ENCODE measurements at places on chromosomes 7 and 10.
A peak's percentile ranks its signal among the peaks of the same experiment; 100 is the strongest.

DNA sequence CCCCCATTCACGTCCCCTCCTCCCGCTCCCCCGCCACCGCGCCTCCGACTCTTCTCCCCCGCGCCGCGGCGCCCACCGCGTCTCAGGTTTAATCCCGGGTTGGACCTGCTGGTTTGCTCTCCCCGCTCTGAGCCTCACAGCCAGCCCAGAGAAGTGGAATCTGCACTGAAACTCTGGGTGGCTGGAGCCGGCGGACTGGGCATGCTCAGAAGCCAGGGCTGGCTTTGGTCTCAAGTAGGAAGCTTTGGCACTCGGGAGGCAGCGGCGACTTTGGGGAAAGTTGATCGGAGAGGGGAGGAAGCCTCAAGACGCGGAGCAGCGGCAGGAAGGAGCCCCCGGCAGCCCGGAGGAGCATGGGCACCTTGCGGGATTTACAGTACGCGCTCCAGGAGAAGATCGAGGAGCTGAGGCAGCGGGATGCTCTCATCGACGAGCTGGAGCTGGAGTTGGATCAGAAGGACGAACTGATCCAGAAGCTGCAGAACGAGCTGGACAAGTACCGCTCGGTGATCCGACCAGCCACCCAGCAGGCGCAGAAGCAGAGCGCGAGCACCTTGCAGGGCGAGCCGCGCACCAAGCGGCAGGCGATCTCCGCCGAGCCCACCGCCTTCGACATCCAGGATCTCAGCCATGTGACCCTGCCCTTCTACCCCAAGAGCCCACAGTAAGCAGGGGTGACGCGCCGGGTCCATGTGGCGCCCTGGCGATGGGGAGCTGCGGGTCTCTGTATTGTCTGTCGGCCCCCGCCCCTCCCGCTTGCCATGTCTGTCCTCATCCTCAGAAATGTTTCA, at the start of gene PRKG1:
TSS of gene PRKG1 (plus strand) at position 250 of the 791 bp plus-strand sequence.
- peak; percentile 70 for DNase-seq

DNA sequence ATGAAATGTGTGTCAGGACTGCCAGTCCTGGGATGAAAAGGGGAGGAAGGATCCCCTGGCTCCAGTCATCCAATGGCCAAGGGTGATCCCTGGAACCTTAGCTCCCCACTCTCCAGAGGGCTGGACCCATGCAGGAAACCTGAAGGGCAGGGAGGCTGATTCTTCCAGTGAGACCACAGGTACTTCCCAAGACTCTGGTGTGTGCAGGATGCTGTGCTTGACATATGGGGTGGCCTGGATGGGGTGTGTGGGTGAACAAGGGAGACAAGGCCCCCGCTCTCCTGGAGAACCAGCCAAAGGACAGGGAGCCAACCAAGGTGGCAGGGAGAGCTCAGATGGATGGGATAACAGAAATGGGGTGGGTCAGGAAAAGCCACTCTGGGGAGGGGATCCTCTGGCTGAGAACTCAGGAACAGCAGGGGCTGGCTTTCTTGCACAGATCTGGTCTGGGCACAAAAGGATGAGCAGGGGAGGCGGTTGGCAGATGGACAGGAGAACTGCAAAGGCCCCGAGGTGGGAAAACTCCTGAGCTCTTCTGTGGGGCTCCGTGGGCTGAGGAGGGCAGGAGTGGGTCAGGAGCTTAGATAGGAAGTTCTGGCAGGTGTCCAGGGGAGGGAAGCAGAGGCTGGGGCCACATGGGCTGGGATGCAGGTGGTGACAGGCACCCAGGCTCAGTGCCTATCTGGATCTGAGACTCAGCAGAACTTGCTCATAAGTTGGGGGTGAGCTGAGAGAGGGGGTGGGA, 100.6 kb downstream of the ARHGAP22 start:
- no peak for DNase-seq

DNA sequence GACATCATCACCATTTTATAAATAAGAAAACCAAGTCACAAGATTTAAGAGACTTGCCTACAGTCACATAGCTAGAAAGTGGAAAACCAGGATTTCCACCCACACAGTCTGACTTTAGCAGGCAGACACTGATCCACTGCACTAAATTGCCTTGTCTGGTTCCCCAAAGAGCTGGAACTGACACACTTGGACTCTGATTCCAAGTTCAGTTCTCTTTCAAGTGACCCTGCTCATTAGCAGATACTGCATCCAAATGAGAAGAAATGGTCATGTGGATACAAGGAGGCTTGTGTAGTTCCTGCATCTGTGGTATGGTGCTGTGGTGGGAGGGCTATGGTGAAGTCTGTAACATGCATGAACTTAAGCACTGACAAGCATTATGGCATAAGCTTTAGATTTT, 180.1 kb upstream of the MKLN1 start:
- no peak for DNase-seq

GRCh38 chr10:86856156-86856555, 99.7 kb downstream of the BMPR1A start:
- no peak for DNase-seq

GRCh38 chr7:148753224-148753623, 54.5 kb downstream of the CUL1 start:
- DNase-seq: no peak

DNA sequence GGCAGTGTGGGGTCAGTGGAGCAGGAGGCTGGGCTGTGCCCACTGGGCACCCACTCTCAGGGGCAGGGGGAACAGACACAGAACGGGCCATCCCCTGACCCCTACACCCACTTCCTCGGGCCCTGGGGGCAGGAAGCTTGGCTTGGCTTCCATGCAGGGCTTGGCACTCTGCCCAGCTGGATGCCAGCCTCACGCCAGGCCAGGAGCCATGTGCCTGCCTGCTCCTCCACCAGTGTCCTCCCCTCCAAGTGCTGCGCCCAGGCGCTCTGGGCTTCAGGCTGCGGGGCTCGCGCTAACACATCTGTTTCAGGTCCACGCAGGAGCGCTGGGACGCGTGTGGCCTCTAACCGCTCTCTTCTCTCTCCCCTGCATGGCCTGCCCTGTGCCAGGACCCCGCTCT, 12.7 kb downstream of the LDB3 start:
- peak; percentile 49 for DNase-seq

GRCh38 chr7:23293500-23294073, 5.6 kb upstream of the MALSU1 start:
- no peak for DNase-seq

DNA sequence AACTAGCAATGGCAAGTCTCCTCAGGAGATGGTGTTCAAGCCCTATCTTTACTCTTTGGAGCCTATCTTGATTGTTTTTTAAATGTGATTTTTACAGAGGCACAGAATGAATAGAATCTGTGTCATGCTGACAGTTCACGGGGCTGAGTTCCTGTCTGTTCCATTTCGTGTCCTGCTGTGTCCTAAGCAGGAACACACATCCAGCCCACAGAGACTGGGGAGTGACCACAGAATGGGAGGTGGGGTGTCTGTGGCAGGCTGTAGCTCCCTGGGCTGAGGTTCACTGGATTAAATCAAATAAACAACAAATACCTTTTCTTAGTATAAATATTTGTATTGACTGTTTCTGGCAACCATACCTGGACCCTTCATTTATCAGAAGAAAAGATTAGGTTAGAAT, 73.4 kb upstream of the CARD11 start:
- no peak for DNase-seq
